ENCODE measurements at places on chromosomes 2 and 18.

DNA sequence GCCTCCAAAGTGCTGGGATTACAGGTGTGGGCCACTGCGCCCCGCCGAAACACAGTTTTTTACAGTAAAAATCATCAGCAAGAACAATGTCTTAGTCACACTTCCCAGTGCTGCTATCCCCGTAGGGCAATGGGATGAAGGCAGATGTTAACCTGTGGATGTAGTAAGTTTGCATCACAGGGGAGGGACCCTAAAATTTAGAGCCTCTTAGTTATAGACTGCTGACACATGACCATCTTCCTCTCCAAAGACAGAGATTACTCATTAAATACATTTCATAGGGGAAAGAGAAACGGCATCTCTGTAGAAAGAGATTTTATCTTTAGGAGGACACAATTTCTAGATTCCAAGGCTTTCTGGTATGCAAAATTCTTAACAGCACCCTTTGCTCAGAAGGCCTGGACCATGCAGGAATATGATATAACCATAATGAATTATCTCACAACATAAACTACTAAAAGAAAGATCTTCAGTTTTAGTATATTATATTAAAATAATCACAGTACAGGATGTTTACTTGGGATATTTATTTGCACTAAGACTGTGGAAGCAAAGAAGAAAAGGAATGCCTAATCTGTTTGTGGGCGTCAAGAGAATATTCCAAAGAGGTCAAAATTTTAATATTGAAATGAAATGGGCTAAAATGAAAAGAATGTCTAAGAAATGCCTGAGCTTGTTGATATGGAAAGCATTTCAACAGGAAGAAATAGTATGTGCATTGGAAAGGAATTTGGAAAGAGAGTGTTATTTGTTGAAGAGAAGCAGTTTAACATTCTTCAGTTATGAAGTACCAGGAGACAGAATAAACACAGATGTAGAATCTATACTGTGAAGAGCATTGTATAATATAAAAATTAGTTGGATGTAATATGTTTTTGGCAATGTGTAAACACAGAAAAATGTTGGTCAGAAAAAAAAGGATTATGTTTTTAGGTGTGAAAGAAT, 1228.3 kb upstream of the CHAC2 start:
- DNase-seq: peak; percentile 88

DNA sequence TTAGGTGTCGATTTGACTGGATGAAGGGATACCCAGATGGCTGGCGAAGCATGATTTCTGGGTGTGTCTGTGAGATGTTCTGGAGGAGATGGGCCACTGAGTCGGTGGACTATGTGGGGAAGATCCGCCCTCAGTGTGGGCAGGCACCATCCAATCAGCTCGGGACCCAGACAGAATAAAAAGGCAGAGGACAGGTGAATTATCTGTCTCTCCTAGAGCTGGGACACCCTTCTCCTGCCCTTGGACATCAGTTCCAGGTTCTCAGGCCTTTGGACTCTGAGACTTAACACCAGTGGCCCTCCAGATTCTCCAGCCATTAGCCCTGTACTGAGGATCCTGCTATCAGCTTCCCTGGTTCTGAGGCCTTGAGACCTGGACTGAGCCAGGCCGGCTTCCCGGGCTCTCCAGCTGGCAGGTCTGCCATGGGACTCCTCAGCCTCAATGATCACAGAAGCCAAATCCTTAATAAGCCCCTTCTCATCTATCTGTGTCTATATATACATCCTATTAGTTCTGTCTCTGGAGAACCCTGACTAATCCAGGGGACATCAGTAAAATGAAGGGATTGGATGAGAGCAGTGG, 11.7 kb downstream of the PROC start:
- DNase-seq: no peak

GRCh38 chr2:236657801-236658200, 88.2 kb downstream of the ACKR3 start:
- peak; percentile 55 for DNase-seq

GRCh38 chr2:176648700-176649297, 379.6 kb downstream of the MTX2 start:
- DNase-seq: no peak

DNA sequence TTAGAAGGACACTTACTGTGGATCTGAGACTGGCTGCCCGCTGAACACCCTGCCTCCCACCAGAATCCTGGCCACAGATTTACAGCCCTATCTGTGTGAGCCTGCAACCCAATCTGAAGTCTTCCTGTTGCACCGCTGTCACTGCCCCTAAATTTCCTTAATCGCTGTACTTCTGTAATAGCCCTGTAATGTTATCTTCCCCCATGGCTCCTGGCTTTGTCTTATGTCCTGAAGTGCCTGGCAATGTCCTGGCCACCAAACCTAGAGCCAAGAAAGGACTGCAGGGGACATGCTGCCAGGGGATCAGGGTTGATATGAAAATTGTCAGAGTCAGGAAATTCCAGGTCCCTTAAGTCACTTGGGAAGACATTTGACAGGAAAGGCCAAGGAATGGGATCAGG, 52.7 kb downstream of the FHOD3 start:
- DNase-seq: peak; percentile 40

DNA sequence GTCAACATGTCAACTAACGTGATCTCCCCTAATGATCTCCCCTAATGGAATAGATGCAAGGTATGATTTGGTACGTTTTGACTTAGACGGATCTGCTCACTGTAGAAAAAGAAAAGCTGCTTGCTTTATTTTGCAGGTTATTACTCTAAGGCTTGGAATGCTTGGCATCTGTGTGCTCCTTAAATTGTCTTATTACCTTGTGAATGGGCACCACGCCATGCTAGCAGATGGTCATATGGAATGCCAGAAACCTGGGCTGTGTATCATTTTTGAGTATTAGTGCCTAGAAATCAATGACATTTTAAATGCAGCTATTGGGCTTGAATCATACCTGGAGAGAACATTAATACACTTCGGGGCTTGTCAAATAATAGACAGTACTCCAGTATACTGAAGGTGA, 16.5 kb upstream of the FIGN start:
- DNase-seq: no peak

GRCh38 chr2:33529771-33530481, 53.5 kb downstream of the RASGRP3 start:
- DNase-seq: peak; percentile 99

- no peak for DNase-seq
Observed at GRCh38 chr2:161307676-161308075, 549 bp upstream of the PSMD14 start.

GRCh38 chr2:46487667-46488335, 8.4 kb downstream of the TMEM247 start:
- peak; percentile 82 for DNase-seq

DNA sequence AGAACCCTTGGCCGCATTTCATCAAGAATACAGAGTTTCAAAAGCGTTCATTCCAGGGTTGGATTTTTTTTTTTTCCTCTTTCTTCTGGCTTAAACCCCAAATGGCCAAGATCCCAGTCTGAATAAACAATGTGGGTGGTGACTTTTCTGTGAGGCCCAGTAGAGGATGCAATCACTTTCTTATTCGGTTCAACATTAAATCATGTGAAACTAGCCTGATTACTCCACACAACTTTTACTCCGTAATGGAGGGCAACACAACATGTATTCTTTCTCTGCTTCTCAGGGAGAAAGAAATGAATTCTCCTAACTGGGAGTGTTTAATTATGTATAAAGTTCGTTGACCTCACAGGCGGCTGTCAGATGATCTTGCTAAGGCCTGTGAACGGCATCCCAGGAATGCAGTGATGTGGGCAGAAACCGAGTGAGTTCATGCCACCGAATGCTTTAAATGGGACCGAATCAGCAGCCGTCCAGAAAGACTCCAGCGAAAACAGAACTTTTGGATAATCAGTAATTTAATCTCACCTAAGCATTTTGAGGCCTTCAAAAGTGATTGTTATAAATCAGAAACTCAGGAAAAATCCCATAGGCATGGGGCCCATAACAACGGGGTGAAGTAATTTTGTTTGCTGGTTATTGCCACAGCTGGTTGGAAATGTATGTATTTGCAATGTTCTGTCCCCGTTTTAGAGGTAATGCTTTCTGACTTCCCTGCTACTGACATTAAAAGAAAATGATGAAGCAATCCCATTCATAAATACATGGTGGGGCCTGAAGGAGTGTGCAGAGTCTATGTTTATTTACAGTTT, 81.5 kb downstream of the BCL2 start:
- peak; percentile 92 for DNase-seq

DNA sequence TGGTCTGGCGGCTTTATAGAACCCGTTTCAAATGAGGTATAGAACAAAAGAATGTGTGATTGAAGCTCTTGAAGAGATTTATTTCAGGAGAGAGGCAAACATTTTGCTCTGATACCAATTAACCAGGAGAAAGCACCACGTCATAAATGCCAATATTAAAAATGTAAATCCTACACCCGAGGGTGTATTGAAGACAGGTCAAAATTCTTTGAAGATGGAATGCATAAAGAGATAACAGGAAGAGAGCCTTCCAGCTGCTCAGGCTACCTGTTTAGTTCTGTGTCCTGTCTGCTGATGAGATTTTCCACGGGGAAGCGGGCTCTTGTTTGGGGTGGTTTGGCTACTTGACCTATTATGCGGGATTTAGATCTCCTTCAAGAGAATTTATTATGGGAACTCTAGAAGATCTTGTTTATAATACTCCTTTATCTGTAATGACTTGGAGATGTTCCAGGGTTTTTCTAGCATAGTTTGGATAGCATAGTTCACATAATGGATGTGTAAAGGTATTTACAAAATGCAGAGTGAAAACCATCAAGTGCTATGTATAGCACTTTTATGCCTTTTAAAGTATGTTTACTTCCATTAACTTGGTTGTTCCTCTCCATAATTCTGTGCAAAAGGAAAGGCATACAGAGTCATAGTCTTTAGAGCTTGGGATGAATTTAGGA, 204.5 kb upstream of the SPRED2 start:
- DNase-seq: peak; percentile 40
